A549 (cell line): ENCODE measurements at places on chromosomes 3 and 15. TPM values are rescaled to one million over a fixed set of nuclear protein-coding genes. Genes with fewer than 3 reads are reported as not detected.

DNA sequence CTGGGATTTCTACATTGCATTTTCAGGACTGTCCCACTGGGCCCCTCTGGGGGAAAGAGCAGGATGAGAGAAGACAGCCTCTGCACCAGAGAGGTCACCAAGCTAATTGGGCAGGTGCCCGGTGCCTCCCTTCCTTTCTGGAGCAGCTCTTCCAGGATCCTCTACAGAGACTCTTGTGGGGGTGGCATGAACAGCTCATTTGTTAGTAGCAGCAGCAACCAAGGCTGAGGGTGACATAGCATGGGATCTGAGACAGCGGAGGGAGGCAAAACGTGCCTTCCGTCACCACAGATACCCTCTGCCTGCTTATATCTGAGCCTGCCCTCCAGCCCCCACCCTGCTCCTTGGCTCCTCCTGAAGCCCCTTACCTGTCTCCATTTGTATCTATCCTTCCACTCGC, 83.1 kb upstream of the OXTR start:
- no peak for DNase-seq

The LMAN1L gene
- not detected in 3 replicates for polyA plus RNA-seq

- DNase-seq: no peak
Measured at GRCh38 chr3:139619484-139619883, 58.3 kb downstream of the NMNAT3 start.

DNA sequence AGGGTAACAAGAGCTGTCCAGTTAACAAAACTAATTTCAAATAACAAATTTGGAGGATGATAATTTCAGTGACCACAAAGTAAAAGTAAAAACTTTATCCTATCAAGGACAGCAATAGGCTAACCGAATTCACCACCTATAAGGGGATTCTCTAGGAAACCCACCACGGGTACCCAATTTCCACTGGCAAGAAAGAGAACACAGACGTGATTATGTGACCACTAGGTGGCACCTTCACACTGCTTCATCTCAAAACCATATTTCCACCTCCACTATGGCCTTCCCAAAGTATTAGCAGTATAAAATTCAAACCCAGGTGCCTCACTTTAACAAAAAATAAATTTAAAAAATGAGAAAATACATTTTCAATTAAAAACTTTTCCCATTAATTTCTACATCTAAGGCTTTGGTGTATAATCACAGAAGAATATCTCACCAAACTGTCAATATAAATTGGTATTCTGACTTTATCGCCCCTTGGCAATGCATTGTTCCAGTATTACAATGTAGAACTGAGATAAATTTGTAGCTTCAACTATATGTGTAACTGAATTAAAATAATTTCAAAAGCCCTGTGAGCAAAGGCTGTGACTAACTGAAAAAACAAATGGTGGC, 96.5 kb downstream of the FSIP1 start:
- peak; percentile 56 for DNase-seq

- no peak for DNase-seq
Measured at GRCh38 chr3:114375608-114376421, 82.0 kb downstream of the TIGIT start.

- no peak for DNase-seq
Measured at GRCh38 chr3:183400352-183400751, 28.1 kb downstream of the MCF2L2 start.

The ZNF385D gene
- not detected in 3 replicates for polyA plus RNA-seq

DNA sequence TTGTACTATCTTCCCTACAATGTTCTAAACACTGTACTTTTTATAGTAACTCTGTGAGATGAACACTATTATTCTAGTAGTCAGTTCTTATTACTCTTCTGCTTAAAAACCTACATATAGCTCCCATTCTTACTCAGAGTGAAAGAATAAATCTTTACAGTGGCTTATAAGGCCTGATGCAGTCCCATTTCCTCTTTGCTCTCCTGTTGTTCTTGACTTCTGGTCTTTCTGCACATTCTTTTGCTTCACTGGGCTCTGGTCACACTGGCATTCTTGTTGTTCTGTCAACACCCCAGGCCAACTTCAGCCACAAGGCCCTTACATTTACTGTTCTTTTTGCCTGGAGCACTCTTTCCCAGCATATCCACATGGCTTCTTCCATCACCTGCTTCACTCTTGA, 58.2 kb upstream of the TP63 start:
- peak; percentile 4 for DNase-seq

DNA sequence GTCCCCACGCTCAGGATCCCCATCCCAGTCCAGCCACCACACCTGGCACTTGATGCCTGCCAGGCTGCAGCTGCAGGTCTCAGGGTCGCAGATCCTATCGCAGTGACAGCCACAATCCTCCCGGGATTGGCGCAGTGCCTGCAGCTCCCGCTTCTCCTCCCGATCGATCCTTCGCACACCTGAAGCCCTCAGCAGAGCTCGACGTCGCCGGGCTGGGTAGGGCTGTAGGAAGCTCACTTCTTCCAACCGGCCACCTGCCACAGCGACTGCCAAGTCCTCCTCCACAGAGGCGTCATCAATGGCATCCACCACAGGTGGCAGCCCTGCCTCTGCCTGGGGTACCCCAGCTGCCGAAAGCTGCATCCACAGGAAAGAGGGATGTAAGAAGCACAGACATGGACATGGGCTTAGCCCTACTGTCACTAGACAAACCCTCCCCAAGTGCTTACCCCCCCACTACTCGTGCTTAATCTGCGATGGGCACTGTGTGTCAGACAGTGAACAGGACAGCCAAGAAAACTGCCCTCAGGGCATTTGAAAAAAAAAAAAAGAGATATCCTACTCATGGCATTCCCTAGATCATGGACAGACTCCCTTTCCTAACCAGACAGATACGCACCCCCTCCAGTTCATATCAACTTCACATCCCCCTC, 9.2 kb downstream of the CSRNP1 start:
- DNase-seq: no peak

The GNAT1 gene
- polyA plus RNA-seq: not detected in 3 replicates

GRCh38 chr3:67699882-67700281, 45.5 kb upstream of the SUCLG2 start:
- no peak for DNase-seq

The COMMD4 gene
- polyA plus RNA-seq: 203 to 222 TPM (median 220 TPM) in 3 replicates

The CYP1A2 gene
- not detected in 3 replicates for polyA plus RNA-seq

The UACA gene
- 31.9 to 39.4 TPM (median 33.5 TPM) in 3 replicates for polyA plus RNA-seq

- DNase-seq: no peak
Measured at GRCh38 chr3:143155756-143156155, 36.2 kb downstream of the CHST2 start.

DNA sequence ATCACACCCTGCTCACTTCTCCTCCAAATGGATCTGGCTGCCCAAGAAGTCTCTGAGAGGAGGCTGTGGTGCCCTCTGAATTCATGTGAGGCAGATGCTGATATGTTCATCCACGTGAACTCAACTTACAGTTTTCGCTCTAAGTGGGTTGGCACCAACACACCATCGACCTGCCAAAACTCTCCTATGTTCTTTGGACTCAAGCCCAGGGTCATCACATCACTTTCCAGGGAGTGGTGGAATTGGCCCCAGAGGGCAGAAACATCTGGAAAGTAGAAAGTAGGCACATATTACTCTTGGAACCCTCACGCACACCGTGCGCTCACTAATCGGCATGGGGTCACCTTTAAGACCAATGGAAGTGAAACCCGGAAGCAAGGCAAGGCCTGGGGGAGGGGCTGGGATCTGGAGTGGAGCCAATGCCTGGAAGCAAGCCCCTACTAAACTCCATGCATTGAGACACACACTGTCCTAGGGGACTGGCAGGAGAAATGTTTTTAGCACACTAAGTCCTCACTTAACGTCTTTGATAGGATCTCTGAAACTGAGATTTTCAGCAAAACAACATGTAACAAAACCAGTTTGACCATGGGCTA, 41.4 kb downstream of the SSUH2 start:
- DNase-seq: no peak

The EFHB gene
- polyA plus RNA-seq: 2.1 to 2.8 TPM (median 2.7 TPM) in 3 replicates

GRCh38 chr3:73073091-73073707, 11.7 kb downstream of the EBLN2 start:
- no peak for DNase-seq

The C3orf85 gene
- not detected in 3 replicates for polyA plus RNA-seq

DNA sequence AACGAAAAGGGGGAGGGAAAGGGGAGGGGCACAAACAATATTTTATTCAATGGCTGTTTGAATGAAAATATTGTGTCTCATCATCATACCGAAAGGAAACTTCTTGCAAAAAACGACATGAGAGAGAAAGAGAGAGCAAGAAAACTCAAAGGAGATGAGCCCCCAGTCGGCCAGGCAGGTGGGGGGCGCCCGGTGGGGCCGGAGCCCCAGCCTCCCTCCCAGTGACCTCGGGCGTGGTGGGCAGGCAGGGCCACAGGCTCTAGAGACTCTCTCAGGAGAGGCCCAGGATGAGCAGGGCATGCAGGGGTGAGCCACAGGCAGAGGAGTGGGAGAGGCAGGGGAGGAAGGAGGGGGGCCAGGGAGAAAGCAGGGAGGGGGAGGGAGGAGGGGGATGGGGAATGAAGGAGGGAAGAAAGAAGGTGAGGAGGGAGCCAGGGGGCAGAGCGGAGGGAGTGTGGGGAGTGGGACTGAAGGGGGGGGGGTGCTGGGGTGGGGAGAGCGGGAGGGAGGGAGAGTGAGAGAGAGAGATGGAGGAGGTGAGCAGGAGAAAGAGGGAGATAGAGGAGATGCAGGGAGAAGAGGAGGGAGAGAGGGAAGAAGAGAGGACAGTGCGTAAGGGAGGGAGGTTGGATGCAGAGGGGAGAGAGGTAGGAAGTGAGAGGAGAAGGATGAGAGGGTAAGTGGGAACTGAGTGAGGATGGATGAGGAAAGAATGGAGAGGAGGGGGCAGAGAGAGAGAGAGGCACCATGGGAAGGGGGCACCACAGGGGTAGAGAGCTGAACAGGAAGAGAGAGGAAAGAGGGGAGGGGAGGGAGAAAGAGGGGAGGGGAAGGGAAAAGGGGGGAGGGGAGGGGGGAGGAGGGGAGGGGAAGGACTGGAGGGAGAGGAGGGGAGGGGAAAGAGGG, 14.1 kb upstream of the TMEM115 start:
- DNase-seq: no peak

DNA sequence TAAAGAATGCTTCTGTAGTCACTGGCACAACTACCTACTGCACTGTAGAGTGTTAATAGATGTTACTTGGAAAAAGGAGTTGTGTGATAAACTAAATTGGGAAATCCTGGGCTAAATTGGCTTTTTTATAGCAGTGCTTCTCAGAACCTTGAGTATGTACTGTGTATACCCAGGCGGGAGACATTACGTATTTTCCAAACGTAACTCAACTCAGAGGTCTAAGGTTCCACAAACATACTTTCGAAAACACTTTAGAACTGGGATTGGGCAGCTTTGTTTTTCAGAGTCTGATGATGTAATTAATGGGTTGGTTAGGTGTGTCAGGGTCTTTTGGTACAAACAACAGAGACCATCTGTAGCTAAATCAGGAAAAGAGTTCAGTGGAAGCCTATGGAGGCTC, 53.5 kb upstream of the CHST2 start:
- DNase-seq: no peak

DNA sequence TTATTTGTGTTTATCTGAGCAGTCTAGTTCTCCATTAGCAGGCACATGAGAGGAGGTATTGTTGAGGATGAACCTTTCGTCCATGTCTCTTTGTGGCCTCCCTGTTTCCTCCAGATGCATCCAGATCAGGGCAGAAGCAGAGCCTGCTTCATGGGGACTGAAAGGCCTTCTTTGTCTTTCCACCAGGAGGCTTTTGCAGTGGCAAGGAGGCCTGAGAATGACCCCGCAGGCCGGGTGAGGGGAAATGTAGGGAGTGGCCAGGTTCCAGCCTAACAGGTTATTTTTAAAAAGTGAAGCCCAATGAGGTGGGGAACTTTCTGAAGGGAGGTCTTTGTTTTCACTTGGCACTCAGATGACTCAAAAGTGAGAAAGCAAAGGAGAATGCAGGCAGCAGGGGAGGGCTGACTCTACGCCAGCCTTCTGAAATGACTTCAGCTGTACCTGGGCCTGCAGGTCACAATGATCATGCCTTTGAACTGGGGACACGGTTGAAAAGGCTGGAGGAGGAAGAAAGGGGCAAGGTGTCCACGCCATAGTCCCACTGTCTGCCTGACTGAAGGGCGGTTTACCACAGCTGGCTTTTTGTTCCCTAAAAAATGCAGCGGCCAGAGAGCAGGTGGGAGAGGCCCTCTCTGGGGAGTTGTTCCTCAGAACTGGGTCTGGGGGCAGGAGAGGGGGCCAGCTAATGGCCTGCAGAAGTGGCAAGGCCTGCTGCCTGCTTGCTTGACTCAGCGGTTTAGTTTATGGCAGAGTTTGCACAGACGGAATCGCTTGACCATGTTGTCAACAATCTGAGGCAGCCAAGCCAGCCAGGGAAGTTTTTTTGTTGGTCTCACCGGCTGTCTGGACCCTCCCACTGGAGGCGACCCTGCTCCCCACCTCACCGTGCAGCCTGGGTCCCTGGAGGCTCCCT, 28.7 kb downstream of the CMTM7 start:
- DNase-seq: peak; percentile 65

DNA sequence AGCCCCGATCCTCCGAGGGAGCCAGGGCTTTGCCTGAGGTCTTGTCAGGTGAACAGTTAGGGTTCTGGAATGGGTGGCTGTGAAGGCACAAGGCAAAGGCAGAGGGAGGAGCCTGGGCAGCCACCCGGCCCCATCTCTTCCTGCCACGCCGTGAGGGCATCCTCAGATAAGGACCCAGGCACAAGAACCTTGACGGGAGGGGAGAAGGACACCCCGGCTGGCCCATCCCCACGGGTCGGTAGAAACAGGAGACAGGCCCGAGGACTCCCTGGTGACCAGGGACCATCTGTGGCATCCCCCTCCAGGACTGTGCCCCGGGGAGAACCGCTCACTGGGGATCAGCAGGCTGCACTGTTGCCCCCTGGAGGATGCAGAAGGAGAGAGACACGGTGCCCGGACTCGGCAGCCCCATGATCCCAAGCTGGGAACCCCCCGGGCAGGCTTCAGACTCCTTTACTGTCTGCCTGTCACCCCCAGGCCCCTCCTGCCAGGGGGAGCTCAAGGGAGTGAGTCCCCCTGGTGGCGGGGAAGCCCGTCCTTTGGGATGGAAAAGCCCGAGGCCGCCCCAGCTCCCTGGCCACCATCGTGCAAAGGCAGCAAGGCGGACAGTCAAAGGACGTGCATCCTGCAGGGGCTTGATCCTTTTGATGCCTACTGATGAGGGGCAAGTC, 12.3 kb upstream of the PCSK6 start:
- peak; percentile 87 for DNase-seq

- DNase-seq: peak; percentile 1
Measured at GRCh38 chr3:104437131-104437750, 929.5 kb upstream of the ALCAM start.

The TMEM207 gene
- polyA plus RNA-seq: not detected in 3 replicates

The OXTR gene
- polyA plus RNA-seq: 2.4 to 3.7 TPM (median 3.2 TPM) in 3 replicates
